T-helper 2 cell (primary cell): ENCODE measurements at places on chromosomes 4 and X.

DNA sequence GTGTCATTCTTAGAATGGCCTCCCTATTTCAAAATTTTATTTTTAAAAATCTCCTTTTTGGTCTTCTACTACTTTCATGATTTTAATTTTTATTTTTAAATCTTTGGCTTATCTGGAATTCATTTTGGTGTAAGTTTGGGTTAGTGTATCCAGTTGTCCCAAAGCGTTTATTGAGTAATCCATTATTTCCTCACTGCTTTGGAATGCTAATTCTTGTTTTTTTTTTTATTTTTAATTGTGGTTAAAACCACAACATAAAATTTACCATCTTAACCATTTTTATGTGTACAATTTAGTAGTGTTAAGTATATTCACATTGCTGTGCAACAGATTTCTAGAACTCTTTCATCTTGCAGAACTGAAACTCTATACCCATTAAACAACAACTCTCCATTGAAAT is 8.7 kb downstream of the CITED1 start:
- no peak for DNase-seq

- DNase-seq: no peak
These were observed 237.3 kb downstream of the AR start for GRCh38 chrX:67781132-67781531.

DNA sequence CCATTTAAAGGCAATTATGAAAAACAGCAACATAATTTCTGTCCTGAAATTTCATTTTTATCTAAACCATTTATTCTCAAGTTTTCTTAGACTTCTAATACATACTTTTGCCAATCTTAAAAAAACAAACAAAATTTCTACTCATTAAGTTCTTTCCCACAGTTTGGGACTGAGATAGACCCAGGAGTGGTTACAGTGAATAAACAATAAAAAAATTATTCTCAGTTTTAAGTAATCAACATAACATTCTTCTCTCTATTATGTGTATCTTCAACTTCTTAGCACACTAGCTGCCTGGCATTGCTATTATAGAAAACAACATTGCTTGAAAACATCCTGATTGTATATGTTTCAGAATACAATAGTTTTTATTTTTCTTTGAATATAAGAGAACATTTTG is 532.8 kb downstream of the IL15 start:
- no peak for DNase-seq

DNA sequence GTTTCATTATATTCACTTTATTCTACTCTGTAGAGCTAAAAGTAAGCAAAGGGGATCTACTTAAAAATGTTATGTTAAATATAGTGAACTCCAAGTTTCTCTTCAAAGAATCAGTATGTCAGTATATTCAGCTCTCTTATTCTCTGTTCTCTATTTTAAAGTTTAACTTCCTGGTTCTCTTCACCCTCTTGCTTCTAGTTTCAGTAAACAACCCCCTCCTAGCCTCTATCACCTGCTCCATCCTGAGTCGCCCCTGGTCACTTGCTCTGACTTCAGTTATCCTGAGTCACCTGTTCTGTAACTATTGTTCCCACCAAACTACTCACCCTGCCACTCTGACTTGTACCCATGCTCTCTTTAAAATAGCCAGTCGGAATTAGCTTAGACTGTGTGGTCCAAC is 180.9 kb upstream of the AADAT start:
- DNase-seq: no peak

DNA sequence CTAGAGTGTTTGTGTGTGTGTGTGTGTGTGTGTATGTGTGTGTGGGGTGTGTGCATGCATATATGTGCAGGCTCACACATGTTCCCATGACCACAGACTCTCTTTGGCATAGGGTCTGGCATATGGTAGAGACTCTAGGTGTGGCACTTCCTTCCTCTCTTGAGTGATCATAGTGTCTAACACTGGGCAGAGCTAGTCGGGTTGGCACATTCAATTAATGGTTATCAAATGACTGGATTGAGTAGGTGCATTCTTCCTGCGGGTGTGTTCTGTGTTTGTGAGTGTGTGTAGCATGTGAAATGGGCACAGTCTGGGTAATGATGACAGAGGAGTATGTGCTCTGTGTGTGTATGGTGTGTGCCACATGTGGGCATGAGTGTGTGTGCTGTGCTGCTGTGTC is 106.5 kb downstream of the EFNB1 start:
- no peak for DNase-seq

GRCh38 chrX:108091878-108092291 is 307 bp downstream of the ATG4A start:
- DNase-seq: no peak

- DNase-seq: no peak
These were observed 12.9 kb upstream of the WDR19 start for GRCh38 chr4:39169426-39169825.

DNA sequence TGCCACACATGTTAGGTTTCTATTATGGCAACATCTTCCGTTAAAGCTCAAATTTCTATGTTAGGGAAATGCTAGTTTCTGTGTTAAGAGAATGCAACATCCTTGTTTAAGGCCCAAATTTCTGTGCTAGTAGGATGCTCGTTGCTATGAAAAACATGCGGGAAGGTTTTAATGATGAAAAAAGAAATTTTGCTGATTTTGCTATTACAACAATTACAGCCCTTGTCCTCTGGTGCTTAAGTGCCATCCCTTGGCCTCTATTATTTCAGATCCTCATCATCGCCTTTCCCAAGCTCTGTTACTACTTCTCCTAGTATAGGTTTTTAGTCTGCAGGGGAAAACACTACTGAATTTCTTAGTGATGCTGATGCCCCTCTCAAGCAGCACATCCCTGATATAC is 412.6 kb upstream of the NDST3 start:
- no peak for DNase-seq

GRCh38 chr4:75843596-75843995 is 58.7 kb downstream of the PPEF2 start:
- no peak for DNase-seq

DNA sequence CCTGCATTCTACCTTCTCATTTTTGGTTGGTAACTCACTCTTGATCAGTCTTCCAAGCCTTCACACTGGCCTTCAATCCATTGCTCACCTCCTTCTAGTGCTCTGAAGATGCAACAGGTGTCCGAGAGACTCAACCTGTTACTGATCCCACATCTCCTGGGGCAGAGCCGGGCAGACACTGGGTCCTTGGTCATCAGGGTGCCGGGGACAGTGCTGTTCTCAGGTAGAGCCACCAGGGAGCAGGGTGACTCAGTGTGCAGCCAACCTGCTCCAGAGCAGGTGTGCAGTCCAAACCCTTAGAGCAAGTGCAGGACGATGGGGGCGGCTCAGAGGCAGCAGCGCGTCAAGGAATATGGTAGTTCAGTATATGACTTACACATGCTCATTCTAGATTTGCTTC is 188.4 kb downstream of the DHX15 start:
- DNase-seq: no peak

DNA sequence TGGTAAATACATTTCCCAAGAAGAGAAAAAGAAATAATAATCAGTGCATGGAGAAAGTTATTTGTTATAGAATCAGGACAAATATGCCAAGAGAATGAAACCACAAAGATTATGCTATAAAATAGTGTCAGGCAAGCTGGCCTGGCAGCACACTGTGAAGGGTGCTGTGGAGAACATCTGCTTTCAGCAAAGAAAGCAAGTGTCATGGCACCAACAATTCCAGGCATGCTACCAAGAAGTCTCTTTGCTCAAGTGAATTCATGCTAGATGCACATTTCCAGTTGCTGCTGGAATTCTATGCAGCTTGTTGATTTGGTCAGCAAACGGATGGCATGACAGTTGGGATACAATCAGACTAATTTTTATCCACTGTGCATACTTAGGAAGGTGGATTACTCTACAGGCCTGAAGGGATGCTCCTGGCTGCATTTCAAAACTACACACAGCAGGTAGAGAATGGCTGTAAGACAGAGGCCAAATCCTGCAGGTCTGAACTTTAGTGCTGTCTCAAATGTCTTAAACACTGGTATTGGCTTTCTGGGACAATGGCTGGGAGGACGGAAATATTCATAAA is 154.6 kb upstream of the FAT1 start:
- DNase-seq: no peak

DNA sequence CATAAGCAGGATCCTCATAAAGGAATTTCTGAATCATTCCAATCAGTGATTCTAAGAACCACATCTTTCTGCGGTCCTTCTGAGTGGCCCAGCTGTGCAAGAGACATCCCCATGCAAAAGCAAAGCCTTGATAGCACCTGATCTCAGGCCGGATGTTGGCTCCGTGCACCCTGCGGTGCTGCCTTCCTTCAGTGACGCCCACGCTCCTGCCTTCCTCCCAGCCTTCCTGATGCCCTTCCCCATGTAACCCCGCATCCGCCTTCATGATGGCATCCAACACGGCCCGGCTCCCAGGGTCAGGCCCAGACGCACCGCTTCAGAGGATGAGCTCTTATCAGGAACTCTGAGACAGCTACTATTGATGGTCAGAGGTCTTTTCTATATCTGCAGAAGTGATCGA is 20.4 kb upstream of the CYP4V2 start:
- no peak for DNase-seq

DNA sequence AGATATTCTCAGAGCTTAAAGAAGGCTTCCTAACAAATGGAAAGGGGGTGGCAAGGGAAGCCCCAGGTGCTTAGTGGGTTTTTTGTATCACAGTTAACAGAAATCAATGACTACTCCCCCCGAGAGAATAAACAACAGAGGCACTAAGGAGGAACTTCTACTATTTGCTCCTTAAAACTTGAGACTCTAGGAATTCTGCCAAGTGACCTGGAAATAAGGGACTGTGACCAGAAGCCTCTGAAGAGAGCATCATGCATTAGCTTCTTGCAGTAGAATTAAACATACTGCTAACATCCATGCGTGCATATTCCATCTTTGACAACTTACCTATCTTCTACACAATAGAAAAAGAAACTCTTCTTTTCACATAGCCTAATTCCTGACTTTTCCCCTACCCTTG is 86.8 kb downstream of the CAMK2D start:
- DNase-seq: no peak

DNA sequence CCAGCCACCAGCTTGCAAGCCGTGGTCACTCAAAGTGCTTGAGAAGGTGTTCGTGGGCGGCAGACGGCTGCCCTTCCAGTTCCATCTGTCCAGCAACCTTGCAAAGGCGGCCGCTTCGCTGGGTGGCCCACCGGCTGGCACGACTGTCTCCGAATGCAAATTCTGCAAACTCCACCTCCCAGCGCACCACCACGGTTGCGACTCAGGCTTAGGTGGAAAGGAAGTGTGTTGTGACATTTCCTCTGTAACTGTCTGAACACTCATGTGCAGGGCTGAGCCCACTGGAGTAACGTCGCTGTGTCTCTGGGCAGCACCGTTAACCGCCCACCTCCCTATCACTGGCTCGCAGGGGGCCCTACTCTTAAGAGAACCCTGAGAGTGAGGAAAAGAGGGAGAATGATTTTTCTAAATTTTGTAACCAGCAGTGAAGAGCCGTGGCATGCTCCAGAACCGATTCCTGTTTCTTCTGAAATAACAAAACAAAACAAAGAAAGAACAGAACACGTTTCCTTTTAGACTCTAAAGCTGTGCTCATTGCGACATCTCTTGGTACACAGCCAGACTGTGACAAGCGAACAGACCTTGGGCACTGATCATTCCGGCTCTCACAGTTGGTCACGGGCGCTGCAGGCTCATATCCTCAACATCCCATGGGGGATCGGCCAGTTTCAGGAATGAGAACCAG is at the start of gene P2RY8:
Gene P2RY8, minus strand, starts transcription at position 155 of the 685 bp plus-strand sequence. CDS start 70,627 bp downstream, outside the sequence.
- peak; percentile 56 for DNase-seq

GRCh38 chrX:144801786-144802185 is 445.5 kb upstream of the SPANXN1 start:
- DNase-seq: no peak

GRCh38 chr4:6555519-6555918 is 19.5 kb upstream of the MAN2B2 start:
- no peak for DNase-seq

GRCh38 chr4:148052448-148052847 is 320.6 kb downstream of the ARHGAP10 start:
- peak; percentile 88 for DNase-seq

DNA sequence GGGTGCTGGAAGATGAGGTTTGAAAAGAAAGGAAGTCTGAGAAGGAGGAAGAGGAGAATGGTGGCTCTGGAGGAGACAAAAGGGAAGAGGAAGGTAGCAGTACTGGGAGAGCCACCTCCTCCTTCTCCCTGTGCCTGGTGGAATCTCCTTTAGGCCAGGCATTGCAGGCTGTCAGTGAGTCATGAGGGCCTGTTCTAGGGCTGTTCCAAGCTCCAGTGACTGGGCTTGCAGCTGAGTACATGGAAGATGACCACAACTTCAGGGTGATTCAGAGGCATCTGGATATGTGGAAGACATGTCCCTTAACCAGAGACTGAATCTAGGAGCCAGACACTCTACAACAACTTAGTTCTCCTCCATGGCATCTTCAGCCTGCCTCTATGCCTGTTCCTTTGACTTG is 107.8 kb downstream of the EFNB1 start:
- no peak for DNase-seq

- no peak for DNase-seq
These were observed 65.1 kb downstream of the CASK start for GRCh38 chrX:41858161-41858775.

DNA sequence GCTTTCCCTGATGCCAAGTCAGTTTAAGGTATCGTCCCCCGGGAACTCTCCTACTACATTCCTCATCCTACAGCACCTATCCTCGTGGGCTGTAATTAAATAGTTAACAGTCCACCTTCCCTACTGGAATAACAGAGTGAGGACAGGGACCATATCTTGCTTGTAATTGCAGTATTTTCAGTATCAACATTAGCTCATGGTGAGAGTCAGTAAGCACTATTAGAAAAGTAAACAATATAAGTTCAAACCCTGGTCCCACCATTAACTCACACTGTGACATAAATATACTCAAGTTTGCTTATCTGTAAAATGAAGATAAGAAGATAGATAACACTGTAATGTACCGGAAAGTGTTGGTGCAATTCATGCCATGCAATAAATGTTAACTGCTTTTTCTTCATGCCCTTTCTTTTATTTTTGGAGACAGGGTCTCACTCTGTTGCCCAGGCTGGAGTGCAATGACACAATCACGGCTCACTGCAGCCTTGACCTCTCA is 61.3 kb downstream of the SH3RF1 start:
- DNase-seq: no peak

DNA sequence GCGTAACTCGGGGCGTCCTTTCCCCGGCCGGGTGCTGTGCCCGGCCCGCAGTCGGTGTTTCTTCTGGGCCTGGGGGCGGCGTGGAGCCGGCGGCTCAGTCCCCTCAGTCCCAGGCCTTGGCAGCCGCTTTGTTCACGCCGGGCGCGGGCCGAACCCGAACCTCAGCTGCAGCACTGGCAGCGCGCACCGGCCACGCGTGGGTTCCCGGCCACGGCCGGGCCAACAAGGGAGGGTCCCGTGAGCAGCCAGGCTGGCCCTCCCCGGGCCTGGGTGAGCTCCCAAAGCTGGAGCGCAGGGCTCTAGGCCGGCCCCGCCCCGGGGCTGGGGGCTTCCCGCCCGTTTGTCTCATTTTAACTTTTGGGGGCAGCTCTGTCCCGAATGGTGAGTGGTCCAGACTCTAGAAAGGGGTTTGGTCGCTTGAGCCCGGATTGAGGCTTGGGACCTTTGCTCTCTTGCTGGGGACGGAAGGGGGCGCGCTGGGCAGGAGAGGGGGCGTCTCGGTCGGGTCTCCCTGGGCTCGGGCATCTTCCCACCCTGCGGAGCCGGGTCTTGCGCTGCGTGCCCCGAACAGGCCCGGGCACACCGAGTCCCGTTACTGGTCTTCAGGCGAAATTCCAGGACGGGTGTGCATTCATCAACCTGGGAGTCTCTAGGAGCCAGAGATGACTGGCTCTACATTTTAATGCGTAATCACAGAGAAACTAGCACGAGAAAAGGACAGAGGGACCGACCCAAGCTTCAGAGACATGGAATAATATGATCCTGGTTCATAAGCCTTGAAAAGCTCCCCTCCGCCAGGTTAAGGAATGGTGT is 177.1 kb downstream of the CBR4 start:
- DNase-seq: no peak
